Left ventricle myocardium inferior (tissue), 1 donor: ENCODE measurements at places on chromosomes 12 and 14. TPM values are rescaled to one million over a fixed set of nuclear protein-coding genes. Genes with fewer than 3 reads are reported as not detected.

The ANG gene
- total RNA-seq, result 3.7 TPM

DNA sequence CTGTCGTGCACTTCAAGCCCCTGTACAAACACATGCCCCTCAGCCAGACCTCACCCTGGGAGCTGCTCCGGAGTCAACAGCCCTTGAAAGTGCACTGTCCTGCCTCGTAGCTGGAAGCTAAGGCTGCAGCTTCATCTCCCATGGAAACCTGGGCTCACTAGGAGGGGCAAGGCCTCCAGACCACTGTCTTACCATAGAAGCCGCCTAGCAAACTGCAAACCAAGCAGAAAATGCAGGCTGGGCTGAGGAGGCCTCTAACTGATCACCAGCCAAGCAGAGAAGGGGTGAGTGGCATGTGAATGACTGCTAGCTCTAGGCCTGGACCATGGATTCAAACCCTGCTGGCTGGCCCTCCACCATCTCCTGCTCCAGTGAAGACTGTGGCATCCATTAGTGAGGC lies 340.2 kb downstream of the CACNA1C start:
- no peaks in the 10 kb centered on the region for H3K36me3 ChIP-seq
- H3K4me1 ChIP-seq, result peaks cover 87% of the 10 kb centered on the region
- DNase-seq, result no peak
- no peak overlapping the region for H3K27ac ChIP-seq
- no peaks in the 10 kb centered on the region for H3K27me3 ChIP-seq

GRCh38 chr12:54012631-54013409 lies 4.0 kb downstream of the HOXC8 start:
- H3K27me3 ChIP-seq, result peaks cover 98% of the 10 kb centered on the region
- no peak for DNase-seq
- H3K36me3 ChIP-seq, result no peaks in the 10 kb centered on the region
- H3K27ac ChIP-seq, result no peak overlapping the region
- H3K4me1 ChIP-seq, result peaks cover 28% of the 10 kb centered on the region
- H3K4me3 ChIP-seq, result no peak overlapping the region

- H3K4me3 ChIP-seq, result no peak overlapping the region
- no peaks in the 10 kb centered on the region for H3K36me3 ChIP-seq
- H3K27ac ChIP-seq, result no peak overlapping the region
- H3K27me3 ChIP-seq, result peaks cover 6% of the 10 kb centered on the region
These were observed 25.4 kb upstream of the PLEKHG6 start for GRCh38 chr12:6285063-6285477.

DNA sequence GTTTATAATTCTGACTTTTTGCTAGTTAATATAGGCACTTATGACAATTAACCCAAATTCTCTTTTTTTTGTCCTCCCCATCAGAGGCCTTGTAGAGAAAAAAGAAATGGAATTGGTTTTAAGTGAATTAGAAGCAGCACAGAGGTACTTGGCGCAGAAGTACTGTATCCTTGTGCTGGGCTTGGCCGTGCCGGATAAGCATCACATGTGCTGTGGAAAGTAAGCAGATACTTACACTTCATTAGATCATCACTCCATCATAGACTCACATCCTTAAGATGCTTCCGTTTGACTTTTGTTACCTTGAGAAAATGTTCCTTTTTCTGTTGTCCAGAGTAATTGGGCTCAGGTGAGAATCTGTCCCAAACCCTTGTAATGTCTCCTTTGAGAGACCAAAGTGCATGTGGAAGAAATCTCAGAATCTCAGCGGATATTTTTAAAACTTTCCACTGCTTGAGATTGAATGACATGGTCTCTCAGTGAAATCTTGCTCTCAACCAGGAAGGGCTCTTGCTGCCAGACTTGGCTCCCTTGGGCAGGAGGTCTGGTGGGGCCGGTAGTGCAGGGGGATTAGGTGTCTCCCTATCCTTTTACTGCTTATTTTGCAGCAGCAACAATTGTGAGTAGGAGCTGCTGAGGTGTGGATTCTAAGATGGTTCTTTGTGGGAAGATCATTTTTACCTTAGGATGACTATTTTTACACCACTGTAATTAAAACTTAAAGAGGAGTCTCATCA lies 24.8 kb downstream of the PPP1R36 start:
- no peaks in the 10 kb centered on the region for H3K36me3 ChIP-seq
- peaks cover 13% of the 10 kb centered on the region for H3K4me1 ChIP-seq
- no peak overlapping the region for H3K27ac ChIP-seq

The CLEC2A gene
- not detected for total RNA-seq

DNA sequence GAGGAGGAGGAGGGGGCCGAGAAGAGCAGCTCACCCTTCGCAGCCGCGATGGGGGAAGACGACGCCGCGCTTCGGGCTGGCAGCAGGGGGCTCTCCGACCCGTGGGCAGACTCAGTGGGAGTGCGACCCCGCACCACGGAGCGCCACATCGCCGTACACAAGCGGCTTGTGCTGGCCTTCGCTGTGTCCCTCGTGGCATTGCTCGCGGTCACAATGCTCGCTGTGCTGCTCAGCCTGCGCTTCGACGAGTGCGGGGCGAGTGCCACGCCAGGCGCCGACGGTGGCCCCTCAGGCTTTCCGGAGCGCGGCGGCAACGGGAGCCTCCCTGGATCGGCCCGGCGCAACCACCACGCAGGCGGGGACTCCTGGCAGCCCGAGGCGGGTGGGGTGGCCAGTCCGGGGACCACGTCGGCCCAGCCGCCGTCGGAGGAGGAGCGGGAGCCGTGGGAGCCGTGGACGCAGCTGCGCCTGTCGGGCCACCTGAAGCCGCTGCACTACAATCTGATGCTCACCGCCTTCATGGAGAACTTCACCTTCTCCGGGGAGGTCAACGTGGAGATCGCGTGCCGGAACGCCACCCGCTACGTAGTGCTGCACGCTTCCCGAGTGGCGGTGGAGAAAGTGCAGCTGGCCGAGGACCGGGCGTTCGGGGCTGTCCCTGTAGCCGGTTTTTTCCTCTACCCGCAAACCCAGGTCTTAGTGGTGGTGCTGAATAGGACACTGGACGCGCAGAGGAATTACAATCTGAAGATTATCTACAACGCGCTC lies 745 bp downstream of the TRHDE start:
- no peak overlapping the region for H3K27ac ChIP-seq
- H3K4me3 ChIP-seq, result peak overlapping the region; percentile 66
- H3K27me3 ChIP-seq, result peaks cover 99% of the 10 kb centered on the region
- no peaks in the 10 kb centered on the region for H3K36me3 ChIP-seq
- no peak for DNase-seq
